ENCODE measurements at places on chromosomes 7 and 10. TPM values are rescaled to one million over a fixed set of nuclear protein-coding genes. Genes with fewer than 3 reads are reported as not detected.

Gene ATP6V0A4
- 0.08 TPM for total RNA-seq

Gene ADAM12
- total RNA-seq: 56.4 TPM

Gene ENTPD7
- total RNA-seq: 12.4 TPM

Gene PTN
- total RNA-seq: 9.3 TPM

Gene FAS
- total RNA-seq: 60.1 TPM

Gene CALCR
- not detected for total RNA-seq

Gene GRIFIN
- total RNA-seq: not detected

Gene CCL24
- not detected for total RNA-seq

Gene BLVRA
- 22.7 TPM for total RNA-seq

Gene C10orf143
- total RNA-seq: 0.82 TPM

Gene HTR7
- total RNA-seq: 0.94 TPM

Gene C7orf33
- not detected for total RNA-seq

Gene NACAD
- total RNA-seq: 0.47 TPM

Gene NME8
- total RNA-seq: not detected

Gene TRIM50
- total RNA-seq: not detected

Gene PLCE1
- total RNA-seq: 1.3 TPM

Gene WNT8B
- total RNA-seq: not detected

Gene ELFN1
- total RNA-seq: 0.08 TPM

Gene EN2
- under 0.01 TPM for total RNA-seq

Gene CBX3
- 97.9 TPM for total RNA-seq

Gene EFCAB10
- total RNA-seq: not detected

Gene ARHGEF5
- total RNA-seq: 1.2 TPM

Gene NODAL
- not detected for total RNA-seq

Gene ENKUR
- total RNA-seq: 0.23 TPM

Gene FAM185A
- 8.8 TPM for total RNA-seq

Gene TMEM229A
- total RNA-seq: 0.23 TPM

Gene ZNF736
- total RNA-seq: 7.2 TPM

Gene STEAP1
- 53.9 TPM for total RNA-seq

Gene SEMA3A
- total RNA-seq: 91.7 TPM

Gene MYH16
- 0.08 TPM for total RNA-seq

Gene OR2A42
- not detected for total RNA-seq

Gene SP4
- total RNA-seq: 1.9 TPM

Gene THSD7A
- 0.38 TPM for total RNA-seq

Gene MSS51
- total RNA-seq: 0.60 TPM

Gene SPAM1
- total RNA-seq: not detected

Gene DPP6
- total RNA-seq: not detected

Gene CPVL
- total RNA-seq: 1.9 TPM

Gene MBL2
- not detected for total RNA-seq

Gene NKX1-2
- total RNA-seq: not detected

Gene ZNF479
- total RNA-seq: not detected
